GM13977 (cell line): ENCODE measurements at places on chromosomes 7 and 10.

- DNase-seq, result no peak
Measured at GRCh38 chr10:10816447-10816846, 201.2 kb upstream of the CELF2 start.

DNA sequence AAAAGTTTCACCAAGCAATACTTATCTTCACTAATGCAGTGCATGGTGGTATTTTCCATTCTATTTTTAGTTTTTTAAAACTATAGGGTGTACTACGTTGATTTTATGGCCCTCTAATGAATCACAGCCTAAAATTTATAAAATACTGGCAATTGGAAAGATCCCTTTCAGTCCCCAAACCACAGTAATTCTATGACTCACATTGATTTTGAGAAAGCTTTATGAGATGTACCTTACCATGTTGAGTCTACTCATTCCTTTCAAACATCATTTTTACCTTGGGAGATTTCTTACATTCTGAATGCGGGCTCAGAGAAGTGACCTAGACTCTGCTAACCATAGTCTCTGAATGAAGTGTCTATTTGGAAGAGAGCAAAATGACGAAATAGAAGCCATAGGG is 141.6 kb downstream of the GPR85 start:
- DNase-seq, result no peak

GRCh38 chr10:74337330-74338016 is 186.5 kb downstream of the ADK start:
- DNase-seq, result no peak

GRCh38 chr7:156147756-156148504 is 335.7 kb upstream of the SHH start:
- DNase-seq, result no peak

DNA sequence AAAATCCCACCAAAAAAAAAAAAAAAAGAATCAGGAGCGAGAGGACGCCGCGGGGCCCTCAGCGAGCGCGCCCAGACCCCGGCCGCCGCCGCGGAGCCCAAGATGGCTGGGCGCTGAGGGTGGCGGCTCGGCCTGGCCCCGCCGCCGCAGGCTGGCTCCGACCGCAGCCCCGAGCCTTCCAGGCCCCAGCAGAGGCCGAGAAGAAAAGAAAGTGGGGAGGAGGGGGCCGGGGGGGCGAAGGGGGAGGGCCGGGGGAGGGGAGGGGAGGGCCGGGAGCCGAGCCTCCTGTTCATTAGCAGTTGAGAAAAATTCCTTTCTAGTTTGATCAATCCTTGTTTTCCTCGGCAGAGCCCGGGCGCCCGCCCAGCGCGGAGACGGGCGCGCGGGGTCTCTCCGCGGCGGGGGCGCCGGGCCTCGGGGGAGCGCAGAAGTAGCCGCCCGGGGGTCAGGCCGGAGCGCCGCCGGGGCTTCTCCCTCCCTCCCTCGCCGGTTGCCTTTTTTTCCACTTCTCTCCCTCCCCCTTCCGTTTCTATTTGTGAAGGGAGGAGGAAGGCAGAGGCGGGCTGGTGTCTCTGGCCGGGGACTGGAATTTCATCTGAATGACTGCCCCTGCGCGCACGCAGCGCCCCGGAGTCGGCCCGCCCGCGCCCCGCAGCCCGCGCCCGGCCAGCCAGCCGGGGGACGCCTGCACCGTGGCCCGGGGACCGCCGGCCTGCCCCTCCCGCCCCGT is 778 bp upstream of the TRIM8 start:
- DNase-seq, result peak; percentile 61
